ENCODE measurements at places on chromosomes 6 and 20.

DNA sequence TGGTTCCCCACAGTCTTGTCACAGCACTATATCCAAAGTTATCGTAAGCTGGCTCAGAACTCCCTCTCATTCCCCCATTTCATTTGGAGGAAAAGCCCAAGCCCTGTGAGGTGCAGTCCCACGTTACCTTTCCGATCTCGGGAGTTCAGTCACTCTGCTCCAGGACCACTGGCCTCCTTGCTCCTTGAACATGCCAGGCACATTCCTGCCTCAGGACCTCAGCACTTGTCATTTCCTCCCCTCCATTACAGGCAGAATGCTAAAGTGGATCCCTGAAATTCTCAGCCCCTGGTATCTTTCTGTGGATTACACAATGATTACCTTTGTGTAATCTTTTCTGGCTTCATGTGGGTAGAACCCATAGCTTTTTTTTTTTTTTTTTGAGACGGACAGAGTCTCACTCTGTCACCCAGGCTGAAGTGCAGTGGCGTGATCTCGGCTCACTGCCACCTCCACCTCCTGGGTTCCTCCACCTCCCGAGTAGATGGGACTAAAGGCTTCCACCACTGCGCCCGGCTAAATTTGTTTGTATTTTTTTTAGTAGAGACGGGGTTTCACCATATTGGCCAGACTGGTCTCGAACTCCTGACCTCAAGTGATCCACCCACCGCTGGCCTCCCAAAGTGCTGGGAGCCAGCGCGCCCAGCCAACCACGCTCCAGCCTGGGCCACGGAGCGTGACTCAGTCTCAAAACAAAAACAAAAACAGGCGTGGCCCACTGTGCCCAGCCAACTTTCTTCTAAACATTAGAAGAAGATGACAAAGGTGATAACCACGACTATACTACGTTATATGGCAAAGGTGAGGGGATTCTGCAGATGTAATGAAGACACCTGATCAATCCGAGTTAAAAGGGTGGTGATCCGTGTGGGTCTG lies 4.0 kb upstream of the OXT start:
- no peak for DNase-seq

DNA sequence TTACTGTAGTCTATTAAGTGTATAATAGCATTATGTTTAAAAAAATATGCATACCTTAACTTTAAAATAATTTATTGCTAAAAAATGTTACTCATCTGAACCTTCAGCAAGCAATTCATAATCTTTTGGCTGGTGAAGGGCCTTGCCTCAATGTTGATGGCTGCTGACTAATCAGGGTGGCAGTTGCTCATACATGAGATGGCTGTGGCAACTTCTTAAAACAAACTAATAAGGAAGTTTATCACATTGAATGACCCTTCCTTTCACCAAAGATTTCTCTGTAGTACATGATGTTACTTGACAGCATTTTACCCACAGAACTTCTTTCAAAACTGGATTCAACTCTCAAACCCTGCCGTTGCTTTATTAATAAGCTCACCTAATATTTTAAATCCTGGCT lies 84.0 kb downstream of the TASP1 start:
- no peak for DNase-seq

- no peak for DNase-seq
Observed at GRCh38 chr20:48166082-48166835, 381.0 kb upstream of the SULF2 start.

DNA sequence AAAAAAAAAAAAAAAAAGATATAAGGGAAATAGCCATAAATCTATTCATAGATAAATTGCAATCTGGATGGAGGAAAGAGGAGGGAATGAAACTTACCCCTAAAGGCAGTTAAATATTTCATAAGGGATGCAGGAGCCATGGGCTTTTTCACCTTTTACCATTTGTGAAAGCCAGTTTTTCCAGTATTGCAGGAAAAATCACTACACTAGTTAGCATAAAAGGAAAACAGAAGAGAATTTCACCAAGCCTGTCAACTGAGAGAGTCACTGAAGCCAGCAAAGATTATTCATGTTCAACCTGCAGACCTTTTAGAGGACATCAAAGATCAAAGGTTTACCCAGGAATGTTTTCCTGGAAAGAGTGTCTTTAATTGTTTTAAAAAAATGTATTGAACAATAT lies 969.7 kb downstream of the KIF16B start:
- DNase-seq = no peak

DNA sequence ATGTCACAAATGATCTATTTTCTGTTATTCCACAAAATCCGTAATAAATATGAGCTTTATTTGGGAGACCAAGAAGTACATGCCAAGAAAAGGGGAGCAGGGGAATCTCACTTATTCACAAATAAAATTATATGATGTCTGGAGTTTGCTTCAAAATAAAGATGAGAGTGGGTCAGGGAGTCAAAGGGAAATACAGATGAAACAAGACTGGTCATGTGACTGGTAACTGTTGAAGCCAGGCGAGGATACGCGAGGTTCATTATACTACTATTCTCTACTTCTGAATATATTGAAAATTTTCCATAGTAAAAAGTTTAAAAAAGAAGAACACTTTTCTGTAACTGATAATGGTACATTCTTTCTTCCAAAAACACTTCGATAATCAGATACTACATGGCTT lies 14.6 kb downstream of the EPB41L2 start:
- no peak for DNase-seq

GRCh38 chr20:19510611-19511010 lies 247.4 kb upstream of the RIN2 start:
- DNase-seq = no peak

DNA sequence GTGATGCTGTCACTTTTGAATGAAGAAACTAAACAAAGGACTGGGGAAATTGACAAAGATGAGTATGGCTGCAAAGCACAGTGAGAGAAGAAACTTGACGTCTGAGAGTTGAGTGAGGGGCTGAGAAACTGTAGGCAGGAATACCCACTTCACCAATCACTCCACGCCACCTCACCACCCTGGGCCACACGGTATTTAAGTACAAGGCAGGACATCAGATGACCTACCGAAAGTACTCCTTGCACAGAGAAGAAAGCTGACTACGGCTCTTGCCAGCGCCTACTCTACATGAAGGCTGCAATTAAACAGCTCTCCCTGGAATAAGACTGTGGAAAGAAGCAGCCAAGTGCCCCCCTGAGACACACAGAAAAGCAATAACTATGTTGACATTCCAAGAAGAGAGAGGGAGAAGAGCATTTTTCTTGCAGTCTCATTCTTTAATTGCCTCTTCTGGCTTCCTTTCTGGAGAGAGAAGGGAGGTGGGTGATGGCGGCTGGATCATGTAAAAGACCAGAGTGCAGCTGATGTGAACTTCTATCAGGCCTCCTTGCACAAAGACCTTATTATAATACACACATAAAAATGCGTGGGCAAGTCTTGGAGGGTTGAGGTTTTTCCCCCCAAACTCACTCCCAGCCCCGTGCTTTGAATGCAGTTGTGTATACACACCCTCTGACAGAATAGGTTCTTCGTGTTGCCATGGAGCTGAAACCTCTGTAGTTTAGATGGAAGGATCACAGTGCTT lies 44.6 kb downstream of the HIVEP2 start:
- no peak for DNase-seq

DNA sequence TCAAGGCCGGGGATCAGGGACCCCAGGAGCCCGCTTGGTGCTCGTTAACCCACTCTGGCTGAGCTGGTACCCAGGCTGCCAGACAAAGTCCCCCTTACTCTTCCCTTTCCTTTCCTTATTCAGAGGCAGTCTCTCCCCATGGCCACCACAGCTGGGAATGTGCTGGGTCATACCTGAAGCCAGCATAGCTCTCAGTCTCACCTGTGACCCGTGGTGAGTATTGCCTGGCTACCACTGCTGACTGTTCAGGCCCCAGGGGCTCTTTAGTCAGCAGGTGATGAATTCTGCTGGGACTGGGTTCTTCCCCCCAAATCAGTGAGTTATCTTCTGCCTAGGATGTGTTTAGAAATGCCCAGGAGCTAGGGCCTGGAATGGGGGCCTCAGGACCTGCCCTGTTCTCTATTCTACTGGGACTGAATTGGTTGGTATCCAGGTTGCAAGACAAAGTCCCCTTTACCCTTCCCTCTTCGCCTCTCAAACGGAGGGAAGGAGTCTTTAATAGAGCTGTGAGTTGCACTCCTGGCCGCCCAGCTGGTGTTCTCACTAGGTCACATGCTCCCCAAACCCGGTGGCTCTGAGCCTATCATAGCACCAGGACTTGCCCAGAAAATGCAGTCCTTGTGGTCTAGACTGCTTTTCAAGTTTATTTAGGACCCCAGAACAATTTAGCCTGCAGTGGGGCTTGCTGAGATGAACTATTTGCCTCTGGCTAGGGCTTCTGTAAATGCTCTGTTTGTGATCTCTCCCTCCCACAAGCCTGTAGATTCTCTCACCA lies 64.6 kb downstream of the MYO6 start:
- peak; percentile 4 for DNase-seq

DNA sequence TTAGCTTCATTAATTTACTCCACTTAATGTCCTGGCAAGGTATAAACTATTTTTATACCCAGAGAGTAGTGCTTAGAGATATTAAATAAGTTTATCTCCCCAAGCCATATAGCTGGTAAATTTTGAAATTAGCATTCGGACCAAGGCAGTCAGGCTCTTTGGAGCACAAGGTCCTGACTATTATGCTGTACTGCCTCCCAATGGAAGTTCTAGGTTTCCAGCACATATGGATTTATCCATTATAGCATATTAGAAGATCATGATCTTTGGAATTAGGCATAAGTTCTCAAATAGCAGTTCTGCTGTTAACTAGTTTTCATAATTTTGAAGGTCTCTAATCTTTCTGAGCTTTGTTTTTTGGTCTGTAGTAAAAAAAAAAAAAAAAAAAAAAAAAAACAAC lies 835.3 kb upstream of the EPHA7 start:
- no peak for DNase-seq

GRCh38 chr6:7236306-7237209 lies 76.4 kb downstream of the SSR1 start:
- no peak for DNase-seq
